ENCODE measurements at places on chromosomes 2 and 18.

GRCh38 chr2:159411460-159411859, 125.0 kb upstream of the WDSUB1 start:
- no peak for DNase-seq

DNA sequence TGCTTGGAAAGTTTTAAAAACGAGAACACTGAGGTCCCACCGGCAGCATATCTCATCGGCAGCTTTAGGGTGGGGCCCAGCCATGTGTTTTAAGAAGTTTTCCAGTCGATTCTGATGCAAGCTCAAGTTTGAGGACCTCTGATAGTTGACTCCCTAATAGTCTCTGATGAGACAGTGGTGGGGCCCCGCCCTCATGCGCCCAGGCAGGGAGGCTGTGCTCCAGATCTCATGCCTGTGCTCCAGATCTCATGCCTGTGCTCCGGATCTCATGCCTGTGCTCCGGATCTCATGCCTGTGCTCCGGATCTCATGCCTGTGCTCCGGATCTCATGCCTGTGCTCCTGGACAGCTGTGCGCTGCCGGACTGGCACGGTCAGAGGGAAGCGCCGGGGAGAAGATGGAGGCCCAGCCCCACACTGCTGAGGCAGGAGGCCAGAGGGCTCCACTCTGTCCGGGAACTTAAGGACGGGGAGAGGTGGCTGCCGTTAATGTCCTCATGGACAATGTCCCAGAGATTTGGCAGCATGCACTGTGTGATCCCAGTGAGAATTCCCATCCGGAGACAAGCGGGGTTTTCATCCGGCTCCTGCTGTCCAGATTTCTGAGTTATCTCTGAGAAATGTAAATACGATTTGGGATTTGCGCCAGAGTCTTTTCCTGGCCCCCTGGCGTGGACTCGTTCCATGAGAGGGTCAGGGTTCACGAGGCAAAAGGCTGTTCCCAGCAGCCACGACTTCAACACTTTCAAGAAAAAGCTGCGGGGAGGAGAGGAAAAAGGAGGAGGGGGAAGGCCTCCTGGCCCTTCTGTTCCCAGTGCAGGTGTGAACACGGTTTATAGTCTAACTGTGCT, 9.4 kb upstream of the COLEC11 start:
- DNase-seq: no peak

- no peak for DNase-seq
These were observed 9.3 kb downstream of the WNT10A start for GRCh38 chr2:218889937-218890336.

- no peak for DNase-seq
These were observed 57.1 kb upstream of the MSH6 start for GRCh38 chr2:47725808-47726207.

- DNase-seq: no peak
These were observed 59.8 kb downstream of the SNTG2 start for GRCh38 chr2:1010415-1010930.

GRCh38 chr2:28378679-28379584, 13.7 kb upstream of the FOSL2 start:
- no peak for DNase-seq

- DNase-seq: no peak
These were observed 7.7 kb downstream of the HJURP start for GRCh38 chr2:233846387-233847247.

GRCh38 chr18:59142274-59142673, 2.6 kb downstream of the SEC11C start:
- DNase-seq: no peak

DNA sequence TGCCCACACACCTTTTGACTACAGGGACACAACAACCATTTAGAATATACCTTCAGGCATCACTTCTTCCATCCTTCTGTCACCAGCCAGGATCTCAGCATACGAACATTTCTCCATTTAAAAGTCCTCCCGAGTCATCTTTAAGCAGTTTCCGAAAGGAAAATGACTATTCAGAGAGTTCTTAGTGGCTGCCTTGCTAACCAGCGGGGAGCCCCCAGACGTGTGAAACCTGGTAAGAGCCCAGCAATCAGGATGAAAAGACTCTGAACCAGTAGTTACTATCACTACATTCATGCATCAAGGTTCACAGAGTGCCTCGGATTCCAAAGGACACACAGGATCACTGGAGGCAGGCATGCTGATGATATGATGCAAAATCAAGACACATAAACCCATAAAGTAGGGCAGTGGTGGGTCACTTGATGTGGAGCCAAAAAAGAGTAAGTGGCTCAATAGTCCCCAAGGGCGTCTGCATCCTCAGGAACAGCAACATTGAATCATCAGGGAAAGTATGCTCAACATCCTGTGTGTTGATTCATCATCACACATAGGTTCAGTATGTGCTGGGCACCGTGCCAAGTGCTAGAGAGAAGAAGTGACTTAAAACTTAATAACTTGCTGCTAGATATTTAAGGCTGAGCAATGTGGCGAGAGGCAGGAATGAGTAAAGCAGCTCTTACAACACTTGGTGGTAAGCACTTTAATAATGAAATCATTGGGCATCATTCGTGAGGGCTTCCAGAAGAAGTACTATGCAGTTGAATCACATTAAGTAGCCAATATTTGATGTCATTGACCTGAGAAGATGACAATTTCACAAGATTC, 4.4 kb downstream of the CCL20 start:
- DNase-seq: peak; percentile 8

GRCh38 chr2:64952511-64953482, 36.4 kb upstream of the SLC1A4 start:
- DNase-seq: no peak

DNA sequence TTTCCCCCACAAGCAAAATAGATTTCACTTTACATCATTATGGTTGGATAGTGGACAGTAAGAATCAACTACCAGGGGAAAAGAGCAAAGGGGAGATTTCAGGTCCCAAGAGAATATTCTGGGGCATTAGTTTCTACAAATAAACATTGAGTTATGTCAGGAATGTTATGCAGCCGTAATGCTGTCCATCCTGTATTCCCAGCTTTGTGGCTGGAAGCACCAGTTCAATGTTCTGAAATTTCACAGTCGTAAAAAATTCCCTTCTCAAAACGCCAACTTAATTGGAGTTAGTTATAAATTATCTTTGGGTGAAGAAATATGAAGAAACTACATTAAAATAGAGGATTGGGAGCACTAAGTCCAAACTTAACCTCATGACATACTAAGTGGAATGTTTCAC, 141.5 kb upstream of the FIGN start:
- no peak for DNase-seq

- DNase-seq: no peak
These were observed 72.6 kb upstream of the FIGN start for GRCh38 chr2:163808406-163808805.

DNA sequence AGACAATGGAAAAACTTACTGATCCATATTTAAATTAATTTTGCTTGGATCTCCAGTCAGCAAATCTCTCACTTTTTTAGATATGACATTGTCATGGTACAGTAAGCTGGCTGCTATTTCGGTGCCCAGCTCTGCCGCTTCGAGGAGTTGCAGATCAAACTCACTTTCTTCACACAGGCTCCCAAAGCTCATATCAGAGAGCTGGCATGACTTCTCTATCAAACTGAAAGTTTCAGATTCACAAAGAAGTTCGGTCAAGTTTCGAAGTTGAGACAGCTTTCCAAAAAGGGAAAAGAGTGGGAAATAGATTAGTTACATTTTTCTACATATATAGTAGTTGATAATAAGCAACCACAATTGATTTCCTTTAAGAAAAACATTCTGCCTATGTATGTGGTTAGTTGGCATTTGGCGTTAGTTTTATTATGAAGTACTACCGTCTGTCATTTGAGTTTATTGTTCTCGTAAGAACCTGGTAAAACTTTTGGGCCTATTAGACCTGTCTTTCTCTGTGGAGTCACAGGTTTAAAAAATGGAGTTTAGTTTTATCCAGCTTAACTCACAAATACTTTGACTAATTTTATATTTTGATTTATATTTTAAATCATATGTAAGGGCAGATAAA, 118.8 kb downstream of the ABCA12 start:
- DNase-seq: no peak

DNA sequence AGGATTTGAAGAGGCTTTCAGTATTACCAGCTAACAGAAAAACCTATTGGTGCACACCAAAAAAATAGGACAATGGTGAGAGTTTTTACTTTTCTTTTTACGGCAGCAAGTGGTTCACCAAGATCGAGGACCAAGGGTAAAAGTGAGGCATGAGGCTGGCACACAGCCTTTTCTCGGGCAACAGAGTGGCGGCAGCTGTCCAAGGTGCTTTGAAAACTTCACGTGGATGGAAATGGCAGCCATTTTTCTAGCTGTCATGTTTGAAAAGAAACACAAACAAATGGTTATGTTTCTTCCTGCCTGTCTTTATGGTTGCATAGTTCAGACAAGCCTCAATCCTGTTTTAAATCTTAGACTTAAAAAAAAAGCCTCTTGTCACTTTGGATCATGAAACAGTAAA, 812.5 kb upstream of the CHAC2 start:
- DNase-seq: no peak

- DNase-seq: no peak
These were observed 41.7 kb upstream of the NABP1 start for GRCh38 chr2:191636235-191636543.

- DNase-seq: no peak
These were observed 71.4 kb upstream of the THSD7B start for GRCh38 chr2:136693966-136694365.

DNA sequence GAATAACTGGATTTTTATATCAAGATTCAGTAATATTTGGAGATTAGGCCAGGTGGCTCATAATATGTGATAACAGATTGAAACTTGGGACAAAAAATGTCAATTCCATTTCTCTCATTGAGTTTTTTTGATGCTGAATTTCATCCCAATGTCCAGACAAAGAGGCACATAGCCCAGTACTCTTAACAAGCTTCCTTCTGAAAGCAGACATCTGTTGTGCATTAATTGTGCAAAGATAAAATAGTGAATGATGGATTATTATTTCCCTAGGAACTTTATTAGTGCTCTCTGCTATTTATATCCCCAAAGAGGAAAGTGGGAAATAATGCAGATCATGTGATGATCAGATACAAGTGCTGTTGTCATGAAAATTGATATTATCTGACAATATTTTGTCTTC, 234.1 kb downstream of the CCDC102B start:
- no peak for DNase-seq

DNA sequence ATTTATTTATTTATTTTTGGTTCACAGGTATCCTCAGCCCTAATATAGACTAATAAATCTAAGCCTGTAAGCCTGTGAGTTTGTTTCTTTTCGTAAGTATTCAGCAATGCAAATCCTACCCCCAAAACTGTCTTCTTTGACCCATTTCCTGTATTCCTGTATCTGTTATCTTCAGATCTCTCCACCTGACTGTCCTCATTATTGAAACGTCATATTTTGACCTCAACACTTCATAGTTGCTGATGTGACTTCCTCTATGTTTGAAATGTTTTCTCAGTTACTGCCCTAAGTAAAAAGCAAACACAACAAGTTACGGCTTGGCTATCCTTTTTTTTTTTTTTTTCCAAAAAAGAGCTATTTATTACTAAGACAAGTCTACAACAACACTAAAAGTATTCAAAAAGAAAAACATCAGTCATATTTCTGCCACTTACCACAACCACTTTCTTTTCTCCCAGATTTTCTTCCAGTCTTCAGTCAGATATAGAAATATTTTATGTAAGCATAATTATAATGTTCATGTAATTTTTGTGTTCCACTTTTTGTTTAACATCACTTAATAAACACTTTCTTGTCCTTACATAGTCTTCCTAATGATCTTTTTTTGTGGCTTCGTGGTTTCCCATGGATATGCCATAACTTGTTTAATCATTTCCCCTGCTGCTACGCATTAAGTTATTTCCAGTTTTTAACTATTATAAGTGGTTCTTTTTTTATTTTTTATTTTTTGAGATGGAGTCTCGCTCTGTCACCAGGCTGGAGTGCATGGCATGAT, 45.0 kb upstream of the EML4 start:
- DNase-seq: no peak

DNA sequence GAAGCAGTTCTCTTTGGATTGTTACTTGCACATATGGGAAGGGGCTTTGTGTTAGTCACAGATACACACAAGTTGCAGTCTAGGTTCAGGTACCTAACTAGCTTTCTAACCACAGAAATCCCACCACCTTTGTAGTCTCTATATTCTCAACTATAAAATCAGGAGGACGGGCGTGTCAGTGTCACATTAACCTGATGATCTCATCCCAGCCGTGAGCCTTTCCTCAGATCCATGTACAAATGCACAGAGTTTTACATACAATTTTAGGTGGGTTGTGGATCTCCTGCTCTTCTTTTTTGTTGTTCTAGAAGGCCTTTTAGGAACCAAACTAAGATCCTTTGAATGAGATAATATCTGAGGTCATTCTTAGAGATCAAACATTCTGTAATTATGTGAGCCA, 94.0 kb downstream of the ZNF532 start:
- no peak for DNase-seq

- no peak for DNase-seq
These were observed 66.8 kb downstream of the GRB14 start for GRCh38 chr2:164554487-164554886.

GRCh38 chr2:163419000-163419830, 316.6 kb downstream of the FIGN start:
- DNase-seq: no peak

GRCh38 chr2:197893403-197894177, 89.2 kb downstream of the PLCL1 start:
- no peak for DNase-seq

All from stimulated activated CD8-positive, alpha-beta memory T cell treated with anti-CD3 and anti-CD28 coated beads, Interleukin-4, amount 100 ng/mL, for 4 hours (primary cell).